ENCODE measurements at places on chromosomes 12 and 14. TPM values are rescaled to one million over a fixed set of nuclear protein-coding genes. Genes with fewer than 3 reads are reported as not detected.

DNA sequence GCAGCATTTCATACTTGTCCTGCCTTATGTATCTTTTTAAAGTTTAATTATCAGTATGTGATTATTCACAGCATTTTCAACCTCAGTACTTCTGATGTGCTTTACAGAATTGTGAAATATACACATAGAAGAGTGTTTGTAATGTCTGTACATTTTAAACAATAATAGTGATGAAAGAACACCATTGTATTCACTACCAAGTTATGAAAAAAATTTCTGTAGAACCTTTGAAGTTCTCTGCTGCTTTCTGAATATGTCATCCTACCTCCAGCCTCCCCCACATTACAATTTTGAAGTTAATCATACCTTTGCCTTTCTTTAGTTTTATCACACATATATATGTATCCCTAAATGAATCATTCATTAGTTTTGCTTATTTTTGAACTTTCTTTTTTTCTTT is 24.8 kb downstream of the FRMD6 start:
- no peaks in the 10 kb centered on the region for H3K36me3 ChIP-seq
- peaks cover 7% of the 10 kb centered on the region for H3K4me1 ChIP-seq
- DNase-seq = no peak

GRCh38 chr12:111184161-111184560 is 184.7 kb downstream of the PHETA1 start:
- H3K27me3 ChIP-seq = peaks cover 19% of the 10 kb centered on the region
- H3K4me3 ChIP-seq = no peak overlapping the region
- no peak for DNase-seq
- no peak overlapping the region for H3K27ac ChIP-seq

DNA sequence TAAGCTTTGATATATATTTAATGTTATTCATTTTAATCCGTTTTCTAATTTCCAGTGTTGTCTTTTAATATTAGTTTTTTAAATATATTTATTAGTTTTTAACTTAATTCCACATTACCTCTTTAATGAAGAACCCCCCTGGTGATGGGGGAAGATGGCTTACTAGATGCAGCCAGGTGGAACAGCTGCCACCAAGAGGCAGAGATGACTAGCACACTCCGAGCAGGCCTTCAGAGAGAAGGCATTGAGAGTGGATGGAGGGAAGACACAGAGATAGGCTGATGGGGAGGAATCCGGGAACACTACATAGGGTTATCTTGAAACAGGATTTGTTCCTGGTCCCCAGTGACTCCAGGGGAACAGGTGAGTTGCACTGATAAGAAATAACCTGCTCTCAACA is 771.6 kb downstream of the LRFN5 start:
- no peak for DNase-seq
- no peak overlapping the region for H3K27ac ChIP-seq
- H3K4me3 ChIP-seq = no peak overlapping the region
- H3K4me1 ChIP-seq = no peaks in the 10 kb centered on the region
- no peaks in the 10 kb centered on the region for H3K27me3 ChIP-seq

The VTI1B gene
- 77.8 TPM for total RNA-seq

All from activated T-helper 1 cell treated with anti-CD3 and anti-CD28 coated beads, Interleukin-12 subunit alpha, Interleukin-12 subunit beta, Interleukin-2, Interleukin-4 antibody, amounts not matched to agents 30 ng/mL and 10 ng/mL and 1 ng/mL, durations not matched to agents 14 hours and 24 hours and 36 hours (primary cell).